ENCODE measurements at places on chromosomes 16 and 17. TPM values are rescaled to one million over a fixed set of nuclear protein-coding genes. Genes with fewer than 3 reads are reported as not detected.

The TSPAN10 gene
- total RNA-seq, result not detected

The CACNG5 gene
- total RNA-seq, result not detected

The G6PC1 gene
- total RNA-seq, result not detected

The EPOP gene
- 2.2 TPM for total RNA-seq

The IGF2BP1 gene
- not detected for total RNA-seq

The CES1 gene
- total RNA-seq, result 95.9 TPM

The KRTAP4-6 gene
- not detected for total RNA-seq

The TAT gene
- total RNA-seq, result 0.30 TPM

The PDE6G gene
- 26.8 TPM for total RNA-seq

The PRAC2 gene
- total RNA-seq, result not detected

The XYLT1 gene
- 25.2 TPM for total RNA-seq

The SLFN14 gene
- 0.44 TPM for total RNA-seq
